ENCODE measurements at places on chromosomes 7 and 10.

DNA sequence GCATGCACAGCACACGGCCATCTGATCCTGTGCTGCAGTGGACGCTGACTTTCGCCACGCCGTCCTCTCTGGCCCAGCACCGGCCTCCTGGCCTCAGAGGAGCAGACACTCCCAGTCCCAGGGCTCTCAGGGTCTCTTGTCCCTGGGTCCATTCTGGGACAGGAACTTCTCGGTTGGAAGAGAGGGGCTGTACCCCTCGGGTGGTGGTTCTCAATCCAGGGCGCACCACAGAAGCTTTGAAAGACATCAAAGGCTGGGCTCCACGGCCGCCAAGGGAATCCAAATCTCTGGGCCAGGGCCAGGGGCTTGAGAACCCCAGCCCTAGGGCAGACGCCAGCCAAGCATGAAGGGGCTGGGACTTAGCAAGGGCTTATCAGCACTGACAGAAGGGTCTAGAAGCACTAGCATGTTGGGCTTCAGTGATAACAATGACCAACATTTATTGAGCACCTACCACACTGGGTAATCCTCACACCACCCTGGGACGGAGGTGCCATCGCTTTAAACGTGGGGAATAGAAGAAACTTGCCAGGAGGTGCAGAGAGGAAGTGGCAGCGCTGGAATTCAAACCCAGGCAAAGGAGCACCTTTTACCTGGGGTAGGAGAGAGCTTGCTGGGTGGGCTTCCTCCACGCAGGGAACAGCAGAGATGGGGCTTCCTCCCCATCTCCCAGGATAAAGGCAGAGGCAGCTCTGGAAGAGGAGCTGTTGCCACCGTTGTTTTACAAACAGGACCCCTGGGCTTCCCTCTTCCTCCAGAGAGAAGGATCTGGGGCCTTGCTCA lies 1.8 kb upstream of the PYROXD2 start:
- DNase-seq = no peak

DNA sequence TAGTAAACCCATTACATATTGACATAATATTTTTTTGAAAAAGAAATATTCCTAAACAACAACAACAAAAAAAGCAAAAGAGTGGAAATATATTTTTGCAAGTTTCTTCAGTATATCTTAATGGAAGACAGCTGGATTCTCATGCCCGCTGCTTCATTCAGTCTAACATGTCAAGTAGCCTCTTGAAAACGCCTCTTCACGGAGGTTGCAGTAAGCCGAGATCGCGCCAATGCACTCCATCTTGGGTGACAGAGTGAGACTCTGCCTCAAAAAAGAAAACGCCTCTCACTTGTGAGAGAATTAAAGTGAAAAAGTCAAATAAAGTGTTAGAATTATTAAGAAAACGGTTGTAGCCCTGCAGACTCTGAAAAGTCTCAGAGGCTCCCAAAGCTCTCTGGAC lies 1.3 kb downstream of the CUTC start:
- no peak for DNase-seq

DNA sequence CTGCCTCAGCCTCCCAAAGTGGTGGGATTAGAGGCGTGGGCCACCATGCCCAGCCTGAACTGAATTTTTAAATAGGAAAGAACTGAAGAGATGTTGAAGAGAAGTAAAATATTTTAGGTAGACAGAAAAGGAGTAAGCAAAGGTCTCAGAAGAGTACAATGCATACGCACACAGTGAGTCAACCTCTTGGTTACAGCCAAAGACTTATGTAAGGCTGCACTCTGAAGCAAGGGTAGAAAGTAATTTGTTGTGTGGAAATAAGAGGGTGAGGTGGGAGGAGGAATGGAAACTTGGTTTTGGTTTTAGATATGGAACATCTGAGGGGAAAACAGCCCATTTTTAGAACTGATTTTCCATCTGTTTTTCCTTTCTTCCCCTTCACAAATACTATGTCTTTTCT lies 17.6 kb downstream of the KRIT1 start:
- no peak for DNase-seq

DNA sequence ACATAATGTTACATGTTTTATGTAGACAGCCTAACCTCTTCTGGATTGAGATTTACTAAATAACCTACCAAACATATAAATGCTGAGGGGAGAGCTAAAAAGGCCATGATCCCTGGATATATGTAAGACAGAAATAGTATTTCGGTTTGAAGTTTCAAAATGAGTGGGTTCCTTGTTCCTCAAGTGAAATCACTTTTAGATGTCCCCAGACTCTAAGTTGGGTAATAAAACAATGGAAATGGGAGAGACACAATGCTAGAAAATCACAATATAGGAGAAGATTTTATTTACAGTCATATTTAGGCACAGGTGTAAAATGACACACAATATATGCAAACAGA lies 56.5 kb downstream of the SHTN1 start:
- no peak for DNase-seq

GRCh38 chr7:130136579-130137167 lies 66.3 kb downstream of the KLHDC10 start:
- DNase-seq = no peak

- DNase-seq = no peak
Observed at GRCh38 chr10:126667568-126667967, 2.9 kb downstream of the C10orf90 start.

GRCh38 chr7:93039786-93040185 lies 78.0 kb downstream of the SAMD9 start:
- DNase-seq = no peak

GRCh38 chr7:18320971-18321567 lies 174.5 kb upstream of the HDAC9 start:
- DNase-seq = peak; percentile 53

DNA sequence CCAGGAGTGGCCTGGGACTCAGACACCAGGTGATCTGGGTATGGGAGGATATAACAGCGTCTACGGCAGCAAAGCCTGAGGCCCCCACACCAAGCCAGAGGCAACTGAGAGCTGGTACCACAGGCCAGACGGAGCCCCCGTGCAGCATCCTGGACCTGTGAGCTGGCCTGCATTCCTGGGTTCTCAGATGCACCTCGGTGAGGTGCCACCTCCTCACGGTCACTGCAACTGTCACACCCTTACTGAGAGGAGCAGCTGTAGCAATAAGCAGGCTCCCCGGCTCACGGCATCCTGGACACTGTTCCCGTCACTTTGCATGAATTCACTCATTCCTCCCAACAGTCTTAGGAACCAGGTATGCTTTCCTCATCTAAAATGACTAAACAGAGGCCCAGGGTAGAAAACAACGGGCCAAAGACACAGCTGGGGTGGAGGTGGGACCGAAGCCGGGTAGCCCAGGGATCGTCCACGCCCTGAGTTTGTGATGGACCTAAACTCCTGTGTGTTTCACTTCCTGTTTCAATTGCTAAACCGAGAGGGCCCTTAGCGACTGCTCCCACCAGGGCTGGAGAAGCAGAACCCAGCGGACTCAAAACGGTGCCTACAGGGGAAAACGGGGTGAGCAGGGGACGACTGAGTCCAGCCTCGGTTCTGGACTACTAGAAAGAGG lies 98.7 kb downstream of the CTBP2 start:
- no peak for DNase-seq

GRCh38 chr10:15783941-15784636 lies 64.4 kb upstream of the ITGA8 start:
- DNase-seq = no peak

All from Daoy (cell line).